Stimulated activated CD4-positive, alpha-beta T cell treated with anti-CD3 and anti-CD28 coated beads, TNF-alpha, amount 100 ng/mL, for 24 hours (primary cell): ENCODE measurements at places on chromosomes 4 and X.

DNA sequence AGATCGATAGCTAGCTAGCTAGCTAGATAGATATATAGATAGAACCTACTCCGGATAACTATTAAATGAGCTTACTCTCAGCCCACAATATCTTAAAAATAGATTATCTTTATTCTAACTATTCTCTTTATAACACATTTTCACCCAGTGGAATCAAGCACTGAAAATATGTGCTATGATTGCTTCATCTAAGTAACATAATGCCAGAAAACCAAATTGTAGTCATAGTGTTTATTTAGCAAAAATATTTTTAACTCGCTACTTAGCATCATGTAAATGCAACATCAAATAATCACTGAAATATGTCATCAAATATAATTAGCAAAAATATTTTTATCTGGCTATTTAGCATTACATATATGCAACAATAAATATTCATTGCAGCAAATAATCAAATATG lies 1.5 kb downstream of the TMEM156 start:
- DNase-seq: no peak

DNA sequence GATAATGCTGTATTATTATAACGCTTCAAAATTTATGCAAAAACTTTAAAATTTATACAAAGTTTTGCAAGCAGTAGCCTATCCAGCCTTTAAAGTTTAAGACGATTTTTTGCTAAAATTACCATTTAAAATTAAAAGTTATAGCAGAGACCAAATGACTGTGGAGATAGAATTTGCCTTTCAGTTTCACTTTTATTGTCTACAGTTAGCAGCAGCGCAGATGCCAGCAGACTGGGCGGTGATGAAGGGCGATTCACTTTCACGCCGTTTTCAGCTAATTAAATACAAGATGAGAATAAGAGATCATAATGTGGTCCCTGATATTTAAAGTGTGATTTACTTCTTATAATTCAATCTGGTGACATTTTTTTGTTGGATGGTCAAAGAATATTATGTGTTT lies 1381.5 kb upstream of the ADGRL3 start:
- DNase-seq: no peak

DNA sequence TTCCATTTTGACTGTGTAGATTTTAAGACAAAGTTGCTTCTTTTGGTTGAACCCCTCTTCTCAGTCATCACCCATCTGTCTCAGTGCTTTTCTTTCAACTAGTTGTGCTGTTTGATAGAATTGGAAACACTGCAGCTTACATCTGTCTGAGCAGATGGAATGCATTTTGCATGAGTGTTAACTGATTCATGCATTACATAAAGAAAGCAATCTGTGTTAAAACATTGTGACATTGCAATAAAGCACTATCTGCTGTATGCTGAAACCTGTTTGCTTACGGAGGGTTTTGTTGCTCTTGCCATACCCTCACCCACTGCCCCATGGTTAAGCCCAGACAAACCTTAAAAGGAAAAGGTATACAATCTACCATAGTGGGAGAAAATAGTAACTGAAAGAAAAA lies 47.4 kb downstream of the NRK start:
- no peak for DNase-seq

DNA sequence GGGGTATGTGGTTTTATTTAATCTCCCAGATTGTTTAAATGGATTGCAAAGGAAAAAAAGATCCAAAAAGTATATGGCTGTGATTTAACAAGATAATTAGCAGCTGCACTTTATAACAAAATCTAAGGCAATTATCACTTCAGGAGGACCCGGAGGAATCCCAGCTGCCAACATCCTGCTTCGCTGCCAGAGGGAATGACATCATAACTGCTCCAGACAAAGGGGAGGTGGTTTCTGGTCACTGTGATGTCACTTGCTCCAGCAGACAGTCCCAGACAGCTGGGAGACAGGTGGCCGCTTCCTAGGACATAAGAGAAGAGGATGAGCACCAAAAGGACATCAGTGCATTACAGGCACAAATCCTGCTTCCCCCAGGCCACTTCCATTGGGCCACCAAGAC lies 371.0 kb downstream of the BCOR start:
- DNase-seq: no peak

GRCh38 chr4:128528793-128529553 lies 241.4 kb upstream of the PGRMC2 start:
- no peak for DNase-seq

DNA sequence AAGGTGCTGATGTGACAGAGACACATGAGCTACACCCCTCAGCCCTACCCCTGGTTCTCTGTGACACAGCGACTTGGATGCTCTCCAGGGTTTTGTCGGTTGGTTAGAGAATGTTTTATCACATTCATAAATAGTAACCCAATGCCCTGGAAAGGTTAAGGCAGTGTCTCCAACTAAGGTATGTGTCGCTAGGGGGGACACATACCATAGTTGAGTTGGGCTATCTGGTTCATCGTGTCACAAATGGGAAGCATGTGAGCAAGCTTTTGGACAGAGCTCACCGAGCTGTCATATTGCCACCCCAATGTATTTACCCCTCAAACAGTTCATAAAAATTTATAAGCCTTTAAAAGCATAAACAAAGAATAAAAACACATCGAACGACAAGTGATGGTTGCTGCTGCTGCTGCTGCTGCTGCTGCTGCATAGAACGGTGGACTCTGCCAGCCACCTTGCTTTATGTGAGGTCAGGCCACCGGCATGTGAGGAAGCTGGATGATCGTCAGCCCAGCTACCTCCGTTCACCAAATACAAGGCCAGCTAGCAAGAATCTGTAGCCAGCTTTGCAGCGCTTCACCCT lies 55.9 kb downstream of the STOX2 start:
- no peak for DNase-seq

- DNase-seq: no peak
Measured at GRCh38 chrX:34631479-34632220, 25.4 kb downstream of the TMEM47 start.

GRCh38 chr4:8763966-8764901 lies 107.4 kb downstream of the HMX1 start:
- DNase-seq: no peak

GRCh38 chrX:13906093-13906492 lies 89.2 kb upstream of the GPM6B start:
- DNase-seq: no peak

- peak; percentile 22 for DNase-seq
Measured at GRCh38 chr4:102500352-102500695, 835 bp upstream of the NFKB1 start.

DNA sequence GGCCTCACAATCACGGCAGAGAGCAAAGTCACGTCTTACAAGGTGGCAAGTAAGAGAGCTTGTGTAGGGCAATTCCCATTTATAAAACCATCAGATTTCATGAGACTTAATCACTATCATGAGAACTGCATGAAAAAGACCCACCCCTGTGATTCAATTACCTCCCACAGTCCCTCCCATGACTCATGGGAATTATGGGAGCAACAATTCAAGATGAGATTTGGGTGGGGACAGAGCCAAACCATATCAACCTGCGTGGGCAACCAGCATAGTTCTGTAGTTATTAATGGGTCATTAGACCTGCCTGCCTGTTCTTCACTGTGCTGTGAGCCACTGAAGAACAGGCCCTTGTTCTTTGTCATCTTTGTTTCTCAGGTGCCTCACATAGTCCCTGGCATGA lies 593.7 kb upstream of the BOD1L1 start:
- no peak for DNase-seq

GRCh38 chrX:40570346-40571093 lies 10.2 kb upstream of the ATP6AP2 start:
- peak; percentile 5 for DNase-seq
